ENCODE measurements at places on chromosomes 1 and 21.

DNA sequence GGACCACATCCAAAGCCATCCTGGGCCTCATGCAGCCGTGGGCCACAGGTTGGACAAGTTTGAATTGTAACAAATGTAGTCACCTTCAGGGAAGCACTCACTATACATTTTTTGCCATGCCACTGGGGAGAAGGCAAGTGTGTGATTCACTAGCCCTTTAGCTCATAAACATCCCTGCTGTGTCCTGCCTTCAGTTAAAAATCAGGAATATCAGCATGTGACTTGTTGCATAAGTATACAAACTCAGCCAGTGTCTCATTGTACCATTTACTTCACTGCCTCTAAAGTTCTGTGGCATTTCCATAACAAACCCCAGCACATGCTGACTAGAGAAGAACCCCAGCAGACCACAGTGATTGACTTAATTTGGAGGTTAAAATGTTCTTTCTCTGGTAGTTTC, 142.0 kb upstream of the C1orf105 start:
- DNase-seq: peak; percentile 75

GRCh38 chr21:36565540-36565939, 85.6 kb upstream of the CLDN14 start:
- no peak for DNase-seq

GRCh38 chr1:192807211-192808162, 1.4 kb upstream of the RGS2 start:
- DNase-seq: peak; percentile 32

DNA sequence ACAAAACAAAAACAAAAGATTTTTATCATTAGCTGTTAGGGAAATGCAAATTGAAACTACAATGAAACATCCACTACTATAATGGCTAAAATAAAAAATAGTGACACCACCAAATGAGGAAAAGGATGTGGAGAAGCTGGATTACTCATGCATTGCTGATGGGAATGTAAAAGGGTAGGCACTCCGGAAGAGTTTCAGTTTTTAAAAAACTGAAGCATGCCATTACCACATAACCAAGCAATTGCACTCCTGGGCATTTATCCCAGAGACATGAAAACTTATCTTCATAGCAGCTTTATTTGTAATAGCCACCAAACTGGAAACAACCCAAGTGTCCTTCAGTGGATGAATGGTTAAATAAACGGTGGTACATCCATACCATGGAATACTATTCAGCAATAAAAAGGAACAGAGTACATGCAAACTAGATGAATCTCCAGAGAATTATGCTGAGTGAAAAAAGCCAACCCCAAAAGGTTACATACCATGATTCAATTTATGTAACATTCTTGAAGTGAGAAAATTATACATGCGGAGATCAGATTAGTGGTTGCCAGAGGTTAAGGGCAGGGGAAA, 14.5 kb upstream of the CFAP298 start:
- peak; percentile 54 for DNase-seq

- DNase-seq: no peak
These were observed 16.7 kb upstream of the PLEKHA6 start for GRCh38 chr1:204376465-204376864.
